Activated gamma-delta T cell treated with Interleukin-2 at 50 U/mL for 16 hours (primary cell): ENCODE measurements at places on chromosomes 3 and 15.

GRCh38 chr3:52859686-52860423 lies 25.0 kb upstream of the MUSTN1 start:
- DNase-seq = no peak

GRCh38 chr15:35080226-35080625 lies 4.9 kb downstream of the NANOGP8 start:
- no peak for DNase-seq

DNA sequence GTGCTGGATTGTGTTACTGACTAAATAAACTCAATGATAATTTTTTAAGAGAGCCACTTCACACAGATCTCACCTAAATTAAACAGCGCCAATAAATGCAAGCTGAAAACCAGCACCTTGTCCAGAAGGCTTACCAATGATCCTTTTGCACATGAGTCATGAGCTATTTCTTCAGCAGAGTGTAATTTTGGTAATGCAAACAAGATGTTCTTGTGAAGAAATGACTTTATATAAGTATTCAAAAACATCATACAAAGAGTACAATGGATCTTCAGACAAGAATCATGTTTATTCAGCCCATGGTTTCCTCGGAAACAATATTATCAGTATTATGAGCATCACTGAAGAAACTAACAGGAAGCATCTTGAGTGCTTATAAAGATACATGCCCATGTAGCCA lies 263.8 kb upstream of the UBE2E2 start:
- no peak for DNase-seq

DNA sequence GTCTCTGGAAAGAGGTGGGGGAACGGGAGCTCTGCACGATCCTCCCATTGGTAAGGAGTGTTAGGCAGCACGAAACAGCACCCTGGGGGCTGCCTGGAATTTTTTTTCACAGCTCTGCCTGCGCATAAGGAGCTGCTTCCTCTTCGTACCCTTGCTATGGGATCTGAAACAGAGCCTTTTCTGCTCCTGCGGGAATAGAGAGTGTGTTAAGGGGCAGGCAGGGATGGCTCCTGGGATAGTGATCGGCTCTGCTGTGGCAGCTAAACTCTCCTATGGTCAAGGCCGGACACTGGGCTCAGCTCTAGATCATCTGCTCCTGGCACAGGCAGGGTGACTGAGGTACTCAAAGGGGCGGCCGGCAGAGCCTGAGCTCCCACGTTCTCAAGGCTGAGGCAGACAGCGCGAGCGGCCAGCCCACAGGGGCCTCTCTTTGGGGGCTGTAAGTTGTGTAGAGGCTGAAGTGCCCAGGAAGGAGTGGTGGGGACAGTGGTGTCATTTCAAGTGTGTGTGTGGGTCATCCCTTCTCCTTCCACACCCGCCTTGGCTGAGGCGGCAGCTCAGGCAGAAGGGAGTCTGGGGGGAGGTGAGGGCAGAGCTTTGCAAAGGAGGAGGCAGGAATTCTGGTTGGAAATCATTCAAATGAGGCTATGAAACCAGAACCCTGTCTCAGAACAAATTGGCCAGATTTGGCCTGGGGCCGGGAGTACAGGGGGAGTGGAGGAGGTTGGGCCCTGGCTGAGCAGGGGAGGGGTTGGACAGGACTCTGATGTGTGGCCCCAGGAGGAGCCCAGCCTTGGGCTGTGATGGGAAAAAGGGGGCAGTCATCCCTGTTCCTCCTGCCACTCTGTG lies 31.0 kb downstream of the EPHB3 start:
- no peak for DNase-seq

DNA sequence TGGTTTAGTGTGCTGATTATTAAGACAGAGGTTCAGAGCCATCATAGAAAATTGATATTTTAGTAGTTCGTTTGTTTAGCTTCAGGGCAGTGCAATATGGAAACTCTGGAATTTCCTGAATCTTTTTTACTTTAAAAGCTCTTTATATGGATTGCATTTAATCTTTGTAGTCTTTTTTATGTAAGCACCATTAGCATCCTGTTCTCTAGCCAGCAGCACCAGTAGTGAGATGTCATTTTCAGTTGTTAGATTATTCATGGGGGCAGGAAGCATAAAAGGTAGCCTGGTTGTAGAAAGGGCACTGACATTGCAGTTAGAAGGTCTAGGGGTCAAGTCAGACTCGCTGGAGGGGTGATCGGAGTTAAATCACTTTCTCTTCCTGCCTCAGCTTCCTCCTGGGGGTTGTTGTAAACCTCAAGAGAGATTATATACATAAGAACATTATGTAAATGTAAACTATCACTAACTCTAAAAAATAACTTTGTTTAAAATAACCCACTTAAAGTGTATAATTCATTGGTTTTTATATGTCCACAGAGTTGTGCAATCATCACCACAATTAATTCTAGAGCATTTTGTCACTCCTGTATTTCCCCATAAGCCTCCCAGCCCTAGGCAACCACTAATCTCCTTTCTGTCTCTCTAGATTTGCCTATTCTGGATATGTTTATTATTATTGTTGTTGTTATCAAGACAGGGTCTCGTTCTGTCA lies 31.4 kb upstream of the ITPKA start:
- DNase-seq = no peak

- DNase-seq = no peak
These were observed 1235.5 kb downstream of the ROBO2 start for GRCh38 chr3:78275420-78275852.

DNA sequence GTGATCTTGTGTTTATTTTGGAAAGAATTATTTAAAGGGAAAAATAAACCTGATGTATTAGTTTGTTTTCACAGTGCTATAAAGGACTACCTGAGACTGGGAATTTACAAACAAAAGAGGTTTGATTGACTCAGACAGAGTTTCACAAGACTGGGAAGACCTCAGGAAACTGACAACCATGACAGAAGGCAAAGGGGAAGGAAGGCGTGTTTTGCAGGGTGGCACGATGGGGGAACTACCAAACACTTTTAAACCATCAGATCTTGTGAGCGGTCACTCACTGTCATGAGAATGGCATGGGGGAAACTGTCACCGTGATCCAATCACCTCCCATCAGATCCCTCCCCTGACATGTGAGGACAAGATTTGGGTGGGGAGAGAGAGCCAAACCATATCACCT lies 87.0 kb downstream of the TP63 start:
- no peak for DNase-seq

- DNase-seq = no peak
These were observed 144.9 kb downstream of the EPHB1 start for GRCh38 chr3:134939978-134940377.

DNA sequence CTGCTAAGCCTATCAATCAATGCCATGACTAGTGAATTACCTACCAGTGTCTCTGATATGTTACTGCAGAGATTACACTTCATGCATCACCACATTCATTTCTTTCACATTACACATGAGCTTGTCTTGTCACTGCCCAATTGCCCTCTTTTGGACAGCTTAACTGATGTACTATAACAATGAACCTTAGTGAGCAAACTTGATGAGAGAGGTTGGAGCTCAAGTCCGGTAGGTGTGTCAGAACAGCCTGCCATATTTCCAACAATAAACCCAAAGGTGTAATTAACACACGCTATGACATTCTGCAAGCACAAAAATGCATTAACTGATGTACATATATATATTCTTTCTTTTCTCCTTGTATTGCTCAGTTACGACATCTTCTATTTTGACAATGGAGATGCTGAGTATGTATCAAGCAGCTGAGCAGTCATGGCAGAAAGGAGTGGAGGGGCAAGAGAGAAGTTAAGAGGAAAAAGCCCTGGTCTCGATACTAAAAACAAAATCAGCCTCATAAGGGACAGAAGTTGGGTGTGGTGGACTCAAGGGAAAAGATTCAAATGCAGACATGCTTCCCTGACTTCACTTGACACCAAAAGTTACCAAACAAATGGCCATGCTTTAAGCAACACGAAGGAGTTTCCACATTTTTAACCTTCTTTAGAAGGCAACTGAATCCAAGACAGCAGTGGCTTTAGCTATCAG lies 538.2 kb downstream of the FOXP1 start:
- DNase-seq = no peak
